ENCODE measurements at places on chromosomes 12 and 14. TPM values are rescaled to one million over a fixed set of nuclear protein-coding genes. Genes with fewer than 3 reads are reported as not detected.

- no peaks in the 10 kb centered on the region for H3K36me3 ChIP-seq
- no peak for DNase-seq
- no peaks in the 10 kb centered on the region for H3K27me3 ChIP-seq
- no peak overlapping the region for H3K4me3 ChIP-seq
- H3K27ac ChIP-seq = no peak overlapping the region
These were observed 911.7 kb upstream of the TMEM132C start for GRCh38 chr12:127355061-127355841.

- no peaks in the 10 kb centered on the region for H3K36me3 ChIP-seq
These were observed 56.8 kb downstream of the BTG1 start for GRCh38 chr12:92088805-92089204.

DNA sequence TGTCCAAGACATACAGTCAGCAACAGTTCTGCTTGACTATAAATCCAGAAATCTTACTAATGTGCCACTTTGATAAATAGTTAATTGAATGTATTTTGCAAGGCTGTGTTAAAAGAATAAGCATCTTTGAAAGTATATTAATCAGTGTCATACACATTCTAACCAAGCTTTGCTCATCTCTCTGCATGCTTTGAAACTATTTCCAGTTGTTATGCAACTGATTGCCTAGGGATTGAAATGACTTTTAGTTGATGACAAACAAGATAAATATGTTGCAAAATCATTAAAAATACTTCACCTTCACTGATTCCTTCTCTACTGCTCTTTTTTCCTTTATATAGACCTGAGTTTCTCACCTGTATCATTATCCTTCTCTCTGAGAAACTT, 91.3 kb downstream of the AEBP2 start:
- DNase-seq = no peak
- no peaks in the 10 kb centered on the region for H3K27me3 ChIP-seq
- H3K27ac ChIP-seq = no peak overlapping the region

DNA sequence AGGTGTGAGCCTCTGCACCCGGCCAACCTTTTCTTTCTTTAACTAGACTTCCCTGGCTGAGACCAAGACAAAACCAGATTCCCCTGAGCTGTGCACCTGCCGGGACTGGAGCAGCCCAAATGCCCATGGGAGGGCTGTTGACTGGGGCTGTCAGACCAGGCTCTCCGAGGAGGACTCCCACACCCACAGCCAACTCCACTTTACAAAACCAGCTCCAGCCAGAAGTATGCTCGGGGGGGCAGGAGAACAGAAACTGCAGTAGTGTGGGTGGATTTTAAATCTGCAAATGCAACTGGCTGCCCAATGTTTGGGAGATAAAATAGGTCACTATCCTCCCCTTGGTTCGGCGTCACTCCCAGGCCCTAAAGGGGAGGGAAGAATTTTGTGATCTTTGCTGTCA, 78.5 kb downstream of the VCPKMT start:
- H3K36me3 ChIP-seq = no peaks in the 10 kb centered on the region
- no peaks in the 10 kb centered on the region for H3K27me3 ChIP-seq

GRCh38 chr12:121532503-121533393, 48.1 kb downstream of the KDM2B start:
- H3K36me3 ChIP-seq = no peaks in the 10 kb centered on the region
- H3K27ac ChIP-seq = no peak overlapping the region
- H3K4me1 ChIP-seq = peaks cover 13% of the 10 kb centered on the region
- DNase-seq = no peak
- no peak overlapping the region for H3K4me3 ChIP-seq

DNA sequence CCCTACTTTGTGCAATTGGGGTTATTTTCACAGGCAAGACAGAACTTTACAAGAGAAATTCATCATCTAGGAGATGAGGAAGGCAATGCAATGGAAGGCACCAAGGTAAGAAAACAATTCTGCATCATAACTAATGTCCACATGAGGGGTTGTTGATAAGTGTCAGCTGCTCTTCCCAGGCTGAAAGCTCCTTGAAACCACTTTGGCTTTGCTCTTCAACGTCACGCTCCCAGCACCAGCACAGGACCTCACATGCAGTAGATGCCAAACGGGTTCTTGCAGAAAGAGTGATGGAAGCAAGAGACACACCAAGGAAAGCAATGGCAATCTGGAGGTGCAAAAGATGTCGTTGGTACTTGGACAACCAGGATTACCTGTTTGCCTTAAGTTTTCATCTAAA, 485.5 kb downstream of the BCL11B start:
- H3K27ac ChIP-seq = no peak overlapping the region
- DNase-seq = no peak
- H3K4me1 ChIP-seq = no peaks in the 10 kb centered on the region
- no peak overlapping the region for H3K4me3 ChIP-seq

- H3K36me3 ChIP-seq = peaks cover 27% of the 10 kb centered on the region
- H3K4me1 ChIP-seq = peaks cover 16% of the 10 kb centered on the region
- H3K27ac ChIP-seq = no peak overlapping the region
These were observed 3.0 kb upstream of the EP400 start for GRCh38 chr12:131946757-131947156.

The TMEM229B gene
- total RNA-seq = 0.07 TPM

The GALNT4 gene
- 2.2 TPM for total RNA-seq

All from gastrocnemius medialis (tissue), 4 donors.